ENCODE measurements at places on chromosomes 2 and 18.

GRCh38 chr2:128520791-128521190, 202.1 kb upstream of the HS6ST1 start:
- DNase-seq: no peak

DNA sequence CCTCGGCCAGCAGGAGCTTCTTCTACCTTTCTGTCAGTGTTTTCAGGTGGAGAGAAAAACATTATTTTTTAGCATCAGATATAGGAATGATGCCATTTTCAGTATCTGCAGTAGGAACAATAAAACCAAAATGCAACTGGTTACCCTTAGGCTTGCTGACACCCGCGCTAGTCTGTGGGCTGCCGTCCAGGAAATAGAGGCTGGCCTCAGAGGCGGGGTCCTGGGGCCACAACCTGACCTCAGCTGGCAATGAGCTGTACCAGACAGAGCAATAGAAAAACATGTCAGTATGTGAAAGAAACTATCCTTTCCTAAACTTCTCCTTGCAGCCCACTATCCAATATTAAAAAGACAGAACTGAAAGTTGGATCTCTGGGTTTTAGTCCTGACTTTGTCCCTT, 4.6 kb upstream of the ST6GAL2 start:
- no peak for DNase-seq

DNA sequence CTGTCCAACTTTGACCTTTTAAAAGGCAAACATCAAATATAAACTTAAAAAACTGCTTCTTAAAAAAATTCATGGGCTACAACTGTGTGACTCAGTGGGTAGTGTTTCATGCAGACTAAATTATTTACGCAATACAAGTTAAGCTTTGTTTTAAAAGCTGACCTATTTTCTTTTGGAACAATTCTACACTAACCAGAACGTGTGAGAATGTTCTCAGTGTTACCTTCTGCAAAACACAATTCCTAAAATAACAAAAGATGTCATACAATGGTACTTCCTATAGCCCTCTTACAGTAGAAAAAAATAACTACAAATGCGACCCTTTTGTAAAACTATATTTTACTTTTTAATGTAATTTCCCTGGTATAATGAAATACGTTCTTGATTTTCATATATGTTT, 793.8 kb upstream of the FSHR start:
- DNase-seq: no peak

- no peak for DNase-seq
These were observed 16.5 kb upstream of the TGFA start for GRCh38 chr2:70570041-70570661.

GRCh38 chr2:229815858-229816257, 101.5 kb upstream of the DNER start:
- DNase-seq: no peak

DNA sequence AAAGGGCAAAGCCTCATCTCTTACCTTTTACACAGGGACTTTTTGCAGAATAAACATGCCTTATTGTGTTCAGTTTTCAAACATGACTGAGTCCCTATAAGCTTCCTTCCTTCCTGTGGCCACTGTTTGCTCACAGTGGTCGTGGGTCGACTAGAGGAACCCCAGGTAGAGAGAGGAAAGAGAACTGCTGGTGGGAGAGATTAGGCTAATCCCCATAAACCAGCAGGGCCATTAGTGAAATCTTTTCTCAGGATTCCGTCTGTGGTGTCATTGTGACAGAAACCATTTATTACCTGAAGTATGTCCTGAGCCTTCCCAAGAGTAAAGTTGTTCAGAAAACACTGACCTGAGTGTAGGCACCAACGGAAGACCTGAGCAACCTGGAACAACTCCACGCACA, 21.3 kb upstream of the BOD1L2 start:
- no peak for DNase-seq
